SK-MEL-5 (cell line): ENCODE measurements at places on chromosomes 5 and 9.

GRCh38 chr5:27144456-27144855 is 106.1 kb upstream of the CDH9 start:
- no peak for DNase-seq

DNA sequence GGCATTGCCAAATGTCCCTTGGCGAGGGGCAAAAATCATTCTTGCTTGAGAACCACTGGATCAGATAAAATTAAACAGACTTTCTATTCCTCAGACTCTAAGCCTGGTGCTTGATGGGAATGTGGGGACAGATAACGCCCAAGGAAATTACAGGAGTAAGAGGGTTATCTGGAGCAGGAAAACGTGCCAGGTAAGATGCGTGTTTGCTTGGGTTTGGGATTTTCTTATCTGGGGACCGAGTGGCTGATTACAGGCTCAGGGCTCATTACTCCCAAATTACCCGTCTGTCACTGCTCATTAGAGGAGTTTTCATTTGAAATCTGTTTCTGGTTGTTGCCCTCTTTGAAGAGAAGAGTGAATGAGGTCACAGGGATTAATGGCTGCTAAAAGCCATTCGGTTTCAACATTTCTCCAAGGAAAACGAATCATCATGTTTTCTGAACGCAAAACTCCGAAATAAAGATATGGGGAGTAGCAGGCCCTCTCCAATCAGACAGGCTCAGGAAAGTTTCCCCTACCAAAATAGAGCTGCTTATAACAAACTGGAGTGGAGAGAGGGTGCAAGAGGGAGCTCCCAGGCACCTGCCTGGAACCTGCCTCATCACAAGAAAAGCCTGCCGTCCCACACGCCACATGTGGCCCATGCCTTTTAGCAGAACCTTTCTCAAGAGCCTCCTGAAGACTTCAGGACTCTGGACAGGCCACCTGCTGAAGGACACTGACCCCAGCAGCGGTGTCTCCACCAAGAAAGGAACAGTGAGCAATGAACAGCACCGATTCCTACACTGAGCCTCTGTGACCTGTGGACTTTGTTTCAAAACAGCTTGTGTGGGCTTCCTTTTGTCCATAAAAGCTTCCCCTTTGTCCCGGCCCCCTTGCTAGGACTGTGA is 136.4 kb downstream of the ICE1 start:
- no peak for DNase-seq

GRCh38 chr9:134948149-134948548 is 30.4 kb upstream of the FCN1 start:
- no peak for DNase-seq

DNA sequence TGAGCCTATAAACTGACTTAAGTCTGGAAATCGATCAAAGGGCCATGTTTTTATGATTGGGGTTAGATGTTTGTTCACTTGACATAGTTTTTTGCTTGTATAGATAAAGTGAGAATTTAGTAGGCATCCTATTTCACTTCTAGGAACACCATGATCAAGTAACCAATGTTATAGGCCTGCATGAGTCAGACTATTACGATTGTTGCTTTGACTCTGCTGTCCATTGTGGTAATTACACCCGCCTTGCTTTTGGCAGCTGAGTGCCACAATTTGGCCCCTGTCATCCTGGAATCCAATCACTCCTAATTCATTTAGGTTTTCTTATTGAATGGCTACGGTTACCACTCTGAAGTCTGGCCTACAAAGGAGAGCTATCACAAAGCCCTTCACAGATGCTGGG is 67.8 kb upstream of the IL33 start:
- no peak for DNase-seq

- peak; percentile 41 for DNase-seq
Measured at GRCh38 chr5:108266242-108266641, 115.7 kb downstream of the FBXL17 start.

- no peak for DNase-seq
Measured at GRCh38 chr5:93573354-93574351, 7.4 kb downstream of the NR2F1-AS1 start.

GRCh38 chr9:129814432-129815223 is 9.3 kb downstream of the TOR1A start:
- no peak for DNase-seq

DNA sequence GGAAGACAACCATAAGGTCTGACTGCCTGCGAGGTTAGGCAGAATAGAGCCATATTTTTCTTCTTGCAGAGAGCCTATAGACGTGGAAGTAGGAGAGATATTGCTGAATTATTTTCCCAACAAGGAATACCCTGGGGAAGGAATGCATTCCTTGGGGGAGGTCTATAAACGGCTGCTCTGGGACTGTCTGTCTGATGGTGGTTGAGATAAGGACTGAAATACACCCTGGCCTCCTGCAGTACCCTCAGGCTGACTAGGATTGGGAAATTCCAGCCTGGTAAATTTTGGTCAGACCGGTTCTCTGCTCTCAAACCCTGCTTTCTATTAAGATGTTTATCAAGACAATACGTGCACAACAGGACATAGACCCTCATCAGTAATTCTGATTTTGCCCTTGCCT is 617.5 kb upstream of the GRIN3A start:
- no peak for DNase-seq

GRCh38 chr9:12680341-12680740 is 12.8 kb upstream of the TYRP1 start:
- DNase-seq = peak; percentile 94
